ENCODE measurements at places on chromosomes 5 and 9.

- no peak for DNase-seq
Measured at GRCh38 chr5:951940-952596, 56.5 kb upstream of the NKD2 start.

DNA sequence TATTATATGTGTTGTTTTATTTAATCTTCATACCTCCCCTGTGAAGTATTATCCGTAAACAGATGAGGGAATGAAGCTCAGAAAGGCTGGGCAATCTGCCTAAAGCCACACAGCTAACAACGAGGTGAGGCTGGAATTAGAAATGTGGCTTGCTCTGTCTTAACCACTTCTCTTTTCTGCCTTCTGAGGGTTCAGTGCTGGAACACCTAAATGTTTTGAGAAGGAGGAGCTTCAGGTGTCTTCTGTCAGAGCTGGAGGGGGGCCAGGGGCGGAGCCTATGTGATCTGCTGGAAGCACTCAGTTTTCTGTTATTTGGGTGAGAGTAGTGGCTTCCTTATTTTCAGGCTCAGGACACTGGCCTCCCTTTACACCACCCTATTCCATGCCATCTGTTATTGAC is 35.0 kb upstream of the ARAP3 start:
- DNase-seq, result no peak

DNA sequence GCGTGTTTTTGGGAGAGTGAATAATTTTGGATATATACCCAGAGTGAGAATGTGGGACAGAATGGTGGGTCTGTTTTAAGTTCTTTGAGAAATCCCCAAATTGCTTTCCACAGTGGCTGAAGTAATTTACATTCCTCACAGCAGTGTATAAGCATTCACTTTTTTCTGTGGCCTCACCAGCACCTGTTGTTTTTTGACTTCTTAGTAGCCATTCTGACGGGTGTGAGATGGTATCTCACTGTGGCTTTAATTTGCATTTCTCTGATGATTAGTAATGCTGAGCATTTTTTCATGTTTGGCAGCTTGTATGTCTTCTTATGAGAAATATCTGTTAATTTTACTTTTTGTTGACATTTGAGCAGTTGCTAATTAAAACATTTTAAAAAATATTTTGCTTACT is 9.4 kb upstream of the SPATA31D1 start:
- no peak for DNase-seq

DNA sequence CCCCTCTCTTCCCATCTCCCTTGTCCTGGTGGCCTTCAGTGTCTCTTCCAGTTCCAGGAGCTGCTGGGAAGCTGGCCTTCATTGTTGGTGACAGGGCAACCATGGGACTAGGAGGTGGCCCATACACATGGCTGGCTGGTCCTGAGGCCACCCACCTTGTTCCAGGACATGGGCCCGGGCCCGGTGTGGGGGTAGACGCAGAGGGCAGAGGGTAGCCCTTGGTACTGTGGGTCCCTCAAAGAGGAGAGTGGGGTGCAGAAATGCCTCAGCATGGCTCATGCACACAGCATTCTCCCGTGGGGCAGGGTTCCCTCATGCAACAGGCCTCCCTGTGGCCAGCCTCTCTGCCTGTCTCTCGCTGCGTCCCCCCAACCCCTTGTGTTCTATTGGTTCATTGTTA is 20.8 kb downstream of the SLC6A7 start:
- no peak for DNase-seq

- no peak for DNase-seq
Measured at GRCh38 chr9:85969727-85970126, 28.8 kb downstream of the NAA35 start.

GRCh38 chr9:2620919-2621721 is 467 bp upstream of the VLDLR start:
- no peak for DNase-seq

- DNase-seq, result no peak
Measured at GRCh38 chr9:22649384-22649783, 202.8 kb downstream of the DMRTA1 start.

- no peak for DNase-seq
Measured at GRCh38 chr5:175556794-175557193, 78.4 kb downstream of the SFXN1 start.

DNA sequence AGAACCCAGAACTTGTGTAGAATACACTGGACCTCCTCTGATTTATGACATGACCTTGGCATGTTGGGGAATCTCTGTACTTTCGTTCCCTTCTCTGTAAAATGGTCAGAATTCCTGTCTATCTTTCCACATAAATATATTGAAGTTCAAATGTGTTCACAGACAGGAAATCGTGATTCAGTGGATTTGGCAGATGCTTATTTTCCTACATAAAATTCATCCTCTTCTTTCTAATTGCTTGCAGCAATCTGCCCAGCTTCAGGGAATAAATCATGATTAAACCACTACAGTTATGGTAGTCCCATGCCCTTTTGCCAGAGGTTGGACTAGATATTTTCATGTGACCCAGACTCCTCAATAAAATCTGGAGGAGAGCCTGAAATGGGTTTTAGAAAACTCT is 52.1 kb upstream of the ARL15 start:
- no peak for DNase-seq

- no peak for DNase-seq
Measured at GRCh38 chr5:172603251-172603806, 37.7 kb upstream of the NEURL1B start.

DNA sequence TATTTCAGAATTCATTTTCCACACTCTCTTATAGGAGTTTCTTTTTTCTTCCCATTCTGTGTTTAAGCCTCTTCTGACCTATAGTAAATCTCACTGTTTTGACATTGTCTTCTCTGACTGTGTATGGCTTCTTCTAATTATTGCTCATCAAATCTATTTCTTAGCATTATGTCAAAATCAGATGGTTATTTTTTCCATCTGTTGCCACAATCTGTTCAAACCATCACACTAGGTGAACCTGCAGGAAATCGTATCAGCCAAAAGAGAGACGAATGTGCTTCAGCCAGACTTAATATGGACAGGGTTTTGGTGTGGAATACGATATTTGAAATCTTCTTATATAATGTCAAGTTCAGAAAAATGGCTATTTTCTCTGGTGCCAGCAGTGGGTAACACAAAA is 15.9 kb upstream of the SEMA4D start:
- no peak for DNase-seq

- DNase-seq, result no peak
Measured at GRCh38 chr9:21160178-21160577, 6.3 kb downstream of the IFNA21 start.

DNA sequence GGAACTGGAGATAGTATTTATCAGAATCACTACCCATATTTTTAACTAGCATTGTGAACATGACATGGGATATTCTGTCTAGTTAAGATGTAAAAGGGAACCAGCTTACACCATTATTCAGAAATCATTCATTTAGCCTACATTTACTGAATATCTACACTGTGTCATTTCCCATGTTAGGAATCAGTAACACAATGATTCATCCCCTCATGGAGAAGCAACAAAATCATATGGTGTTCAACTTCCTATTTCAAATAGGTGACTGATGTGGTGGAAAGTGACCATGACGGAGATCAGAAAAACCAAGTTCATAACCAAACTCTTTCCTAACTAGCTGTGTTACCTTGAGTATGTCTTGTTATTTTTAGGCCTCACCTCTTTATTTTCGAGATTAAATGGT is 550.0 kb upstream of the TUSC1 start:
- no peak for DNase-seq

- DNase-seq, result no peak
Measured at GRCh38 chr5:151155775-151156506, 1.6 kb downstream of the ANXA6 start.

- no peak for DNase-seq
Measured at GRCh38 chr5:39608024-39608423, 183.2 kb upstream of the DAB2 start.

- no peak for DNase-seq
Measured at GRCh38 chr5:102799017-102799416, 43.9 kb downstream of the PAM start.

GRCh38 chr9:35723908-35724307 is 8.1 kb downstream of the TLN1 start:
- DNase-seq, result no peak

- DNase-seq, result no peak
Measured at GRCh38 chr5:85293145-85293785, 908.6 kb upstream of the EDIL3 start.

GRCh38 chr9:77498891-77499290 is 149.2 kb downstream of the GNA14 start:
- no peak for DNase-seq

DNA sequence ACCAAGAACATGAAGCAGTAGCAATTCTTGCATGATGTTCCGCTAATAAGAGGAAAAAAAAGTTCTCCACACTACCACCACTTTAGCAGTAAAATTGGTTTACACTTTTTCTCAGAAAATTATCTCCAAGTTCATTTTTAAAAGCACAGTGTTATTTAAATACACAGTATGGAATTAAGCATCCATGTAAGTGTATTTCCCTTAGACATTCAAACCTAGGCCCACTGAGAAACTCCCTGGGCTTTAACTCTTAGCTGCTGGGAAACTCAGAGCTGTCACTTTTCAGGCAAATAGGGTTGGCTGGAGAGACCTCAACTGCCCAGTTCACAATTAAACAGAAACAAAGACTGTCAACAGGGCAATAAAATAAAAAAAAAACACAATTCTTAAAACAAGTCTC is 2.7 kb downstream of the GNAQ start:
- no peak for DNase-seq

GRCh38 chr5:74761241-74761640 is 5.7 kb downstream of the GFM2 start:
- DNase-seq, result no peak

- DNase-seq, result no peak
Measured at GRCh38 chr5:14228219-14228618, 85.1 kb downstream of the TRIO start.

DNA sequence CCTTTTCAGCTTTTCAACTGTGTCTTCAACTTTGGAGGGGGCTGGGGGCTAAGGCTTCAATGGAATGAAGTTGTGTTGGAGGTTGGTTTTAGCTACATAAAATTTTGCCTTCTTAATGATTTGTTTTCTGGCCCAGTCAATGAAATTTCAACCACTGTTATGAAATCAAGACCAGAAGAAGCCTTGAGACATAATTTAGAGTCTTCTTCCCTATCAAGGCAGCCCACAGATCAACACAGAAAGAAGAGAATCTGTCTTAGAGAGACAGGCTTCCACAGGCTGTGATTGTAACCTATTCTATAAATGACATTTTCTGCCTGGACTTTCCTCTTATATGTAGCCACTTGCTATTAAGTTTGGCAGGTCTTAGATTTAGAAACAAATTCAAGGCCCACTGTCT is 46.5 kb upstream of the ZSWIM6 start:
- no peak for DNase-seq

DNA sequence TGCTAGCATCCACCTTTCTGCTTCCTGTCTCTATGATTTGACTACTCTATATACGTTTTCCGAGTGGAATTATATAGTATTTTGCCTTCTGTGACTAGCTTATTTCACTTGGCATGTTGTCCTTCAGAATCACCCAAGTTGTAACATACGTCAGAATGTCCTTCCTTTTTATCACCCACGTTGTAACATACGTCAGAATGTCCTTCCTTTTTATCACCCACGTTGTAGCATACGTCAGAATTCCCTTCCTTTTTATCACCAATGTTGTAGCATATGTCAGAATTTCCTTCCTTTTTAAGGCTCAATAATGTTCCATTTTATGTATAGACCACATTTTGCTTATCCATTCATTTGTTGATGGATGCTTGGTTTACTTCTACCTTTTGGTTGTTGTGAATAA is 22.9 kb upstream of the TAS2R1 start:
- no peak for DNase-seq

- no peak for DNase-seq
Measured at GRCh38 chr9:6184749-6185645, 30.6 kb upstream of the IL33 start.

- no peak for DNase-seq
Measured at GRCh38 chr9:93906195-93906880, 48.8 kb downstream of the BARX1 start.

DNA sequence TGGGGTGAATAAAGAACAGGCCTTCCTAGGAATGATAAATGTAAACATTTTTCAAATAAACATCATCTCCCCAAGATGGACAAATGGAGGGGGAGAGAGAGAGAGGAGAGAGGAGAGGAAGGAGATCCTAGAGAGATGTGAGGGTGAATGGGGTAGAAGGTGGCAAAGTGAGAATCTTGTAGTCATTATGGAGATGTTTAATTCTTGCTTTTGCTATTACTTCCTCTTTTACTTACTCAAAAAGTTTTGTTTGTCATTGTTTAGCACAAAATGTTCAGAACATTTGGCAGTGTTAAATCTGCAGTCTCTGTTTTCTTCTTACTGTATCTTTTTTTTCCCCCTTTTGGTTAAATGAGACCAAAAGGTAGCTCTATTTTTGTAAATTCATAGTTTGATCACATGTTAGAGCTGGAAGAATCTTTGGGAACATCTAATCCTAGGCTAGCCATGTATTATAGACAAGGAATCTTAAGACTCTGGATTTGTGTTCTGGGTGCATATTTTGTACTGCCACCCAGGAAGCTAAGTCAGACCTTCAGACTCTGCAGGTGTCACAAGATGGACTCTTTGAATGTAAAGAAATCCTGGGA is 266.1 kb downstream of the NTRK2 start:
- DNase-seq, result no peak

GRCh38 chr9:32978051-32978450 is 23.4 kb downstream of the APTX start:
- no peak for DNase-seq

GRCh38 chr9:75333624-75334023 is 245.3 kb downstream of the OSTF1 start:
- no peak for DNase-seq

- no peak for DNase-seq
Measured at GRCh38 chr5:15763754-15764153, 263.8 kb downstream of the FBXL7 start.

- DNase-seq, result no peak
Measured at GRCh38 chr5:111399113-111399512, 113.2 kb downstream of the STARD4 start.

GRCh38 chr5:145104106-145104505 is 731.0 kb downstream of the PRELID2 start:
- DNase-seq, result no peak

- no peak for DNase-seq
Measured at GRCh38 chr5:15621094-15621493, 121.1 kb downstream of the FBXL7 start.

- DNase-seq, result peak; percentile 52
Measured at GRCh38 chr5:149371296-149371962, 7.7 kb downstream of the IL17B start.

GRCh38 chr9:121299467-121300282 is 31.7 kb downstream of the GSN start:
- no peak for DNase-seq

- DNase-seq, result no peak
Measured at GRCh38 chr5:50710838-50711237, 44.4 kb downstream of the PARP8 start.
